ENCODE measurements at places on chromosomes 1 and 21.
A peak's percentile ranks its signal among the peaks of the same experiment; 100 is the strongest.

DNA sequence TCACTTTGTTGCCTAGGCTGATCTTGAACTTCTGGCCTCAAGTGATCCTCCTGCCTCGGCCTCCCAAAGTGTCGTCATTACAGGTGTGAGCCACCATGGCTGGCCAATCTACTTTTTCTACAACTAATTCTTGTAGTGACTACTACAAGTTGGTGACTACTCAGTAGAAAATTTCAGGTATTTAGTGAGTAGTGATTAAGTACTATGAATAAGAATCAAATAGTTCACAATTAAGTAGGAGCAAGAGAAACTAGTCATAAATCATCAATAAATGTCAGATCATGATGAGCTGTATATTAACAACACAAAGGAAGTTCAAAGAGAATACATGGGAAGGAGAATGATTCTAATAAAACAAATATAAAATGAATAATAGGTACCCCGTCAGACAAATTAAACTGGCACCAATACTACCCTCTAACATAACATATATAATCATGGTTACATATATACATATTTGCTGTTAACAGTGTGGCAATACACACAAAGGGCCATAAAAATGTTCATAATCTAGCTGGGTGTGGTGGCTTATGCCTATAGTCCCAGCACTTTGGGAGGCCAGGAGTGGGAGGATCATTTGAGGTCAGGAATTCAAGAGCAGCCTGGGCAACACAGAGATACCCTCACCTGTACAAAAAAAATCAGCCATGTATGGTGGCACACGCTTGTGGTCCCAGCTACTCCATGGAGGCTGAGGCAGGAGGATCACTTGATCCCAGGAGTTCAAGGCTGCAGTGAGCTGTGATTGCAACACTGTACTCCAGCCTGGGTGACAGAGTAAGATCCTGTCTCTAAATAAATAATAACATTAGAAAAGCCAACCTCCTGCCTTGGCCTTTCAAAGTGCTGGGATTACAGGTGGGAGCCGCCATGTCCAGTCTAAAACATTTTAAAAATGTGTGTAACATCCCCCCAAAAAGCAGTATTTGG, 19.1 kb downstream of the YY1AP1 start:
- no peak for ATAC-seq

- no peak for ATAC-seq
These were observed 18.4 kb upstream of the CLSTN1 start for GRCh38 chr1:9842073-9842711.

- peak; percentile 79 for ATAC-seq
These were observed 25.7 kb downstream of the CRYAA start for GRCh38 chr21:43194303-43195120.

DNA sequence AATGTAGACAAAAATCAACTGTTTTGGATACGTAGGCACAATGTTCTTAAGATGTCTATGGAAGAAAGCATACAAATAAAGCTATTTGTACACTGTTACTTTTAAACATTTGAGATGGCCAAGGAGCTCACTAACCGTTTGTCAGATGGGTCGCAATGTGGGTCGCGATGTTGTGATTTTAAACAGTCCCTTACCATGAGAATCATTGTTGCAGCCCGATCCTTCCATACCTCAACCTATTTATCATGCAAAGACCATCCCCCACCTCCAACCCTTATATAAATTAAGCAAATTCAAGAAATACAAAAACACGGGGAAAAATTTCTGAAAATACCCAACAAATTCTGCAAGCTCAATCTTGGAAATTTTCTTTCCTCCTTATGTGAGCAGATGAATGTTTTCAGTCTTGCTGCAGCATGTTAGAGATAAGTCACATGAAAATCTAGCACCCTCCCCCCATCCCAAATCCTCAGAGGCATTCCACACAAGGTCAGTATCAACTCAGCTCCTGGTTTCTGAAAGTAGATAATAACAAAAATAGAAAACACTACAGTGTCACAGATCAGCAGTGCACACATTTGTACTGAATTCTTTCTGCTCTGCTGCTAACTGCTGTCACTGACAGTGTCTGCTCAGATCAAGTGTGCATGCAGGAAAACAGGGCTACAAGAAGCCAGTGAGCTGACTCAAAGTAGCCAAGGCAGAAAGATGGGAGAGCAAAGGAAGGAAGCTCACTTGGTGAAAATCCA, 92.9 kb upstream of the TTC39A start:
- no peak for ATAC-seq

DNA sequence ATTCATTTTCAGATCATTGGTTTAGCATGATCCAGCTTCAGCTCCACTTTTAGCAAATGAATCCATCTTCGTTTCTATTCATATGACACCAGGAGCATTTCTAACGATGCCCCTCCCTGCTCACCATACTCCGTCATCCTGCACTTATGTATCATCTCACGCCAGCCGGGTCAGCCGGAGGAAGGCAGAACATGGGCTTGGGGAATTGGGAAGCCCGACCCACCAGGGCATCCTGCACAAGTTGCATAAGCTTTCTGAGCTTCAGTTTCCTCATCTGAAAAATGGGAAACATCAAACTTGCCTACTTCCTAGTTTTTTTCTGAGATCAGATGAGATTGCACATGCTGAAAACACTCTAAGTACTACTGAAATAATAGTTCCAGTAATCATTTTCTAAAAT, 194.7 kb downstream of the AK5 start:
- ATAC-seq = no peak

DNA sequence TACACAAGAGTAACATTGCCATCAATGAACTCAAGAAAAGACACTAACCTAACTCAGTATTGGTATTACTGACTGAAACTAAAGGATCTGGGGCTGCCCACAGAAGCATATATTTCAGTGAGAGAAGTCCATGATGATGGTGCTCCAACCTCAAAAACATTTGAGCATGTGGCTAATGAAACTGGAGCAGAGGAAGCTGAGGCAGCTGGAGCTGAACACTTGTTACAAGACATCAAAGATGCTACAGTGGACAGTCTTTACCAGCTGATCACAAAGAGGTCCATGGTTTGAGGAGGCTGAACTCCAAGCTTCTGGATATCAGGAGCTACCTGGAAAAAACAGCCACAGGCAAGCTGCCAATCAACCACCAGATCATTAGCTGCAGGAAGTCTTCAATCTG, 42.2 kb upstream of the TTC39A start:
- ATAC-seq = no peak

DNA sequence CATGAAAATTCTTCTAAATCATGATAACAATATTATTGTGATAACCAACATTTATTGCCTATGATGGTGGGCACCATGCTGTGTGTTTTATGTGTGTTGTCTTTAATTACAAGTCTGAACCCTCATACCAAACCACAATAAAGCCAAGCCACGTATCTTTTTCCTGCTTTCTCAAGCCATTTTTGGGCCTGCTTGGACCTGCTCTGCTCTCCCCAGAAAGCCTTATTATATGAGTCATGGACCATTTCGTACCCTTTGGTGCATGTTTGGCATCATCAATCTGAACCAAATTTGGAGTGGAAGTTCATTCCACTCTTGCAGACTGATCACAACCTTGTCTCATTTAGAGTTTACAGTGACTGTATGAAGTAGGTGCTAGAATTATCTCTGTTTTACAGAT, 87.3 kb upstream of the CD53 start:
- no peak for ATAC-seq

DNA sequence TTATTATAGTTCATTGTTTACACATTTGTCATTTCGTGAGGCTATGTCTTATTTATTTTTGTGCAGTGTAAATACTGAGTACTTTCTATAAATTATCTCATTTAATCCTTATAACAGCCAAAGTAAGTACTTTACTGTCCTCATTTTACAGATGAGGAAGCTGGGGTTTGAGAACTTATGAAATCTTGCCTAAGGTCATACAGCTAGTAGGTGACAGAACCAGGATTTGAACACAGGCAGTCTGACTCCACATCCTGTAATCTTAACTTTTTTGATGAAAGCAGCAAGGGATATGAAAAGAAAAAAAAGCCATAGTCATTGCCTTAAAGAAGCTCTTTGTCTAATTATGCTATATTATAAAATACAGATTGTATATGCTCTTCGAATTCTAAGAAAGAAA, 107.1 kb upstream of the BMP8A start:
- no peak for ATAC-seq

DNA sequence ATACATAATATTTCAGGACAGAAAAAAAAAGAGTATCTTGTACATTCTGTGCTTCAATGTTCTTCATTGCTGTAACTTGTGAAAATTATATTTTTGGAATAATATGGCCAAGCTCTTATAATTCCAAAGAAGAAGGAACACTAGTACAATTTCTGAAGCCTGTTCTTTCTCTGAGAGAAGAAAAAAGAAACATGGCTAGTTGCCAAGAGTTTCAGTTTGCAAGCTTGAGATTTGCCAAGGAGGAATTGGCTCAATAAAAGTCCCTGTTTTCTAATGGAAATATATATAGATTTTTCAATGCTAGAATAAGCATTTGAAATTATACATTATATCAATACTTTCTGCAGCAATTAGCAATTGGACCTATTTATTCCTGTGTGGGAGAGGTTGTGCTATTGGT, 285.2 kb upstream of the NEGR1 start:
- ATAC-seq = no peak

GRCh38 chr1:115296981-115297380, 41.1 kb downstream of the NGF start:
- ATAC-seq = no peak

GRCh38 chr1:184191181-184191621, 139.7 kb downstream of the TSEN15 start:
- ATAC-seq = no peak

GRCh38 chr1:23020706-23021405, 1.6 kb downstream of the KDM1A start:
- ATAC-seq = no peak

DNA sequence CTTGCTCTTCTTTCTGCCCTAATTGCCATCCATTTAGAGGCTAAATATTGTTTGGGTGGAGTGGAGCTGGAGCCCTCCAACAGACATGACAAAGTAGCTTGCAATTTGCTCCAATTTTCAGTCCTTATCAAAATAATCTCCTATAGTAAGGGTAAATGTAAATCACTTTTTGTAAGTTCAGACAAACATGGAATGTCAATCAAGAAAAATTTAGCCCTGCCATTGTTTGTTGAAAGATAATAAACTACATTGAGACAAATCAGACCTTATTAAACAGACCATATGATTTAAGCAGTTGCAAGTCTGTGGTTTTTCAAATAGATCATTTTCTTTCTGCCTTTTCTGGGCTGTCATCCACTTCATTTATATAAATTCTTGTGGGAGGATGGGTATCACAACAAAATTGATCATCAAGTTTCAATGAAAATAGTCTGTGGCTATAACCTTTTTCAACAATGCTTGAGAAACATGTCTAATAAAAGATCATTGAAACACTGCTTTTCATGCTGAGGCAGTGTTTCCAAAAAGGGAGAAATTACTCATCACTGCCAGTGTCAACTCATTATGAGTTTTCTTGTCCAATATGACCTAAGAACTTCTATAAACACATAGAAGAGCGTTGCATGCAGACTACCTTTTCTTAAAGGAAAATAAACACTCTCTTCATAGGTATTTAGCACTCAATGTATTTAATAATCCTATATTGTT, 1152.0 kb upstream of the B3GALT2 start:
- no peak for ATAC-seq

DNA sequence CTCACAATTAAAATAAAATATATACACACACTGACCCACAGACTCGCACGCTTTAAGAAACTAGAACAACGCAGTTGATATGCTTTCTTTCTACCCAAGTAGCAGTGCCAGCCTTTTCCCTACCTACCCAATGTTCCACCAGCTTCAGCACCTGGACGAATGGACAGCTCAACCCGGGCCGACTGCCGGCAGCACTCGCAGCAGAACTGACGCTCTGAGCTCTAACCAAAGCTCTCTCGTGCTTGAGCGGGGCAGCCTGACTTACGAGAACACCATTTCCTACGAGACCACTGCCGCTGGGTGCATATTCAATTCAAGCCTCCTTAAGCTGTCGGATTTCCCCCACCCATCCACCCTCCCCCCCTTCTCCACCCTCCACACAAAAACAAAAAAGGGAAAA, 127.4 kb upstream of the DPYD start:
- no peak for ATAC-seq

- no peak for ATAC-seq
These were observed 85.1 kb downstream of the JAK1 start for GRCh38 chr1:64881281-64881680.

GRCh38 chr1:218482683-218483082, 137.5 kb downstream of the TGFB2 start:
- ATAC-seq = no peak

- ATAC-seq = peak; percentile 94
These were observed 4.3 kb upstream of the C1QTNF12 start for GRCh38 chr1:1250786-1251284.

- ATAC-seq = no peak
These were observed 42.4 kb downstream of the PTPRC start for GRCh38 chr1:198681252-198681651.

GRCh38 chr1:31976401-31976800, 37.3 kb upstream of the KHDRBS1 start:
- no peak for ATAC-seq

- ATAC-seq = no peak
These were observed 18.8 kb downstream of the MX1 start for GRCh38 chr21:41444703-41445464.

DNA sequence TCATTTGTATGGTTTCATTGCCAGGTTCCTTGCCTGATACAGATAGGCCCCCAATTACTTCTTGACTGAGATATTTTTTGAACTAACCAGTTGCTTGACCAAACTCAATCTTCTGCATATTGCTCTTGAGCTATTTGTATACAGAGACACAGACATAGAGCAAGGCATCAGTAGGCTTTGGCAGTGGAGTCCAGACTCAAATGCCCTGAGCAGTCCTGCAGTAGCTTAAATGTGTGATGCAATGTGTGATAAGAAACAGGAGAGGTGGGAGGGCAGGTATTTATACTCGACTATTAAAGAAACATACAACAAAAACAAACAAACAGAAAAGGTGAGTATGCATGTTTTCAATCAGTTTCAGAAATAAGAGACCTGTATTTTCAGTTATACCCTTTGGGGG, 197.9 kb upstream of the DAB1 start:
- no peak for ATAC-seq

All from stimulated activated memory B cell treated with anti-CD40 and anti-IgM and Interleukin-4, amounts not matched to agents 10 μg/mL and 1 μg/mL and 100 μg/mL, for 72 hours (primary cell).